ENCODE measurements at places on chromosomes 12 and 14.

DNA sequence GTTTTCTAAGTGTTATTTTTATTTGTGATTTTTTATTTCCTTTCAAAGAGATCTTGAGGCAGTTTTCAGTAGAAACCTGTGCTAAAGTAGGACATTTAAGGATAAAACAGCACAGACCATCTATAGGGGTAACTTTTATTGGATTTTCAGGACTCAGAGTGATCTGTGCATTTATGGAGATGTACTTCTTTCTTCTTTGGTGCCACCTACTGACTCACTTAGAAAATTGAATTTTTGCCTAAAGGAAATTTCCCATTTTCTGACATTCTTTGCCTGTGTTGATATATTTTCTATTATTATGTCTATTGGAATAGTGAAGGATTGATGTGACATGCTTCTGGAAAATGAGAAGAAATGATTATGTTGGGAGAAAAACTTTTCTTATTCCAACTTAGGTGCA lies 113.0 kb downstream of the UNC79 start:
- peak; percentile 1 for DNase-seq

DNA sequence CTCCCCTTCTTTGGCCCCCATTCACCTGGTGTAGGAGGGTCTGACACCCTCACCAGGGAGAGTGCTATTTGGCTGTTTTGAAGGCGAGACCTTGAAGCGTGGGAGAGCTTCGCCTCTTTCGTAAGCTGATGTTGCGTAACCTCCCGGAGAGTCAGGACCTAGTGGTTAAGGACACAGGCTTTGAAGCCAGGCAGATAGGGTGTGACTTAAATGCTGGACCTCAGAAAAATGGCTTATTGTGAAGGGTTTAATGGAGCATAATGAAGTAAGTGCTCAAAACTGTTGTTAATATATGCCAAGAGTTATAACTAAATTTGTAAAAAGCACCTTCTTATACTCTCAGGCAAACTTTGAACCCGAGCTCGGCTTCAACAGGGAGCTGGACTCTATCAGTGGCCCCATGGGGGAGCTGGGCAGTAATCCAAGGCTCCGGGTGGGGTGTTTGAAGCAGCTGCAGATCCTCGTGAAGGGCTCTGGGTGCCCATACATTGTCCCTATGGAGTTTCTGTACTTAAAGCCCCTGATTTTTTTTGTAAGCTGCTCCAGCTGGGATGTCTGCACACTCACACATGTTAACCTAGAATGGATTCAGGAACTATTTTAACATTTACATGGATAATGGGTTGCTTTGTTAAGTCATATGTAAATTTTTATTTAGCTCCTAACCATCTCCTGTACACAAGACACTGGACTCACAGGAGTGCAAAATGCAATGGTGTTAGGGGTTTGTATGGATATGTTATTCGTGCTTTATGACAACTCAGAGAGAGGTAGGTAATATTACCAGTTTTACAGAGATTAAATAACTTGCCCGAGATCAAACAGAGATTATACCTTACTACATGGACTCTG lies 26.0 kb downstream of the PPFIBP1 start:
- DNase-seq: peak; percentile 93

DNA sequence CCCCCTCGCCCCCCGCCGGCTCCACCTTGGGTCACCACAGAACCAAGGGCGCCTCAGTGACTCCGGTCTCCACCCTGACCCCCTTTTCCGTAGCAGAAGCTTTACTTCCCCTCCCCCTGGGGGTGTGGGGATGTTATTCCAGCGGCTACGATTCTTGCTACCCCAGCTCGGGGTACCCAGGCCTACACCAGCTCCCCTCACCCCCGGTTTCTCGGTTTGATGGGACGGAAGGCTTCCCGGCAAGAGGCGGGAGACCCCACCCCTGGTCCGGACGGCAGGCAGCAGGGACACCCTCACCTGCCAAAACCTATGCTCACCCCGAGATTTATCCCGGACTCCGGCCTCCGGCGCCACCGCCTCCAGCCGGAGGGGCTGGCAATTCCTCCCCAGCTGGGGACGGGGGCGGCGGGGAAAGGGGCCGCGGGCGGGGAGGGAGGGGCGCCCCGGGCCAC lies 619 bp downstream of the RAB15 start:
- no peak for DNase-seq

DNA sequence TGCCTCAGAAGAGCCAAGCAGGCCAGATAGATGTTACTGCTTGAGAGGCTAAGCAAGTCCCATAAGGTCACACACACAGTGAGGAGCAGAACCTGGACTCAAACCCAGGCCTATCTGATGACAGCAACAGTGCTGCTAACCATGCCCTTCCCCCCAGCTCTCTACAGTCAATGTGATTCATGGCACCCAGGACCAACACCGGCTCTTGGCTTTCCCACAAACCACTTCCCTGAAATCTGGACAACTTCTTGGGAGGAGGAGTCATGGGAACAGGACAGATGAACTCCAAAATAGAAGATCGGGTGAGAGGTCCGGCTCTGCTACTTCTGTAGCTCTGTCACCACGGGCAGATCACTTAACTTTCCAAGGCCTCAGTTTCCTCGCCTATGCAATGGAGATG lies 716 bp upstream of the PTGDR start:
- no peak for DNase-seq

- no peak for DNase-seq
These were observed 174.8 kb downstream of the LRIG3 start for GRCh38 chr12:58745348-58746125.

- DNase-seq: peak; percentile 91
These were observed 120.3 kb downstream of the FBXL14 start for GRCh38 chr12:1474041-1474573.

DNA sequence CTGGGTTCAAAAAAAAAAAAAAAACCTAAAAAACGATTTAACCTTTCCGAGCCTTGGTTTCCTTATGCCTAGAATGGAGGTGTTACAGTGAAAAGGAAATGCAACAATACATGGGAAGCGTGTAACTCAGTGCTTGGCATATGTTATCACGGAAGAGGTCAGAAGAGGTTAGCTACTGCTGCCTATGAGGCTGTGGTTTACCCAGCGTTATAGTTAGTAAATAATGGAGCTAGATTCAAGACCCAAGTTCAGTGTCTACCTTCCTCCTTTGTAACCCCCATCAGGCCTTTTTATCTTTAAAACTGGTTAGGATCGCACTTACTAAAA lies 839 bp downstream of the IFT43 start:
- DNase-seq: no peak

DNA sequence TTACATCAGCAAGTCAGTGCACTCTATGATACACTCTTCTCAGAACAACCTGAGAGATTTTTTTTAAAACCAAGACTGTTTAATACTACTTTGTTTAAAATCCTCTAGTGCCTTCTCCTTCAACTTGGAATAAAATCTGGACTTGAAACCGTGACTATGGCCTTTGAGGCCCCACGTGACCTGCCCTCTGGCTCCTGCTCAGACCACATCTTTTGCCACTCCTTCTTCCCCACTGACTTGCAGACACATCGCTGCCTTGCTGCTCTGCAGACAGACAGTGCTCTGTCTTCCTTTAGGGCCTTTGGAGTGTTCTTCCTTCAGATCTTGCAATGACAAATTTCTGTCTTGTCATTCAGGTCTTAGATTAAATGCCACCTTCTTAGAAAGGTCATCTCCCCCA lies 48.5 kb downstream of the TTC8 start:
- no peak for DNase-seq

GRCh38 chr14:106280876-106281275 lies 754.5 kb downstream of the TMEM121 start:
- DNase-seq: no peak

DNA sequence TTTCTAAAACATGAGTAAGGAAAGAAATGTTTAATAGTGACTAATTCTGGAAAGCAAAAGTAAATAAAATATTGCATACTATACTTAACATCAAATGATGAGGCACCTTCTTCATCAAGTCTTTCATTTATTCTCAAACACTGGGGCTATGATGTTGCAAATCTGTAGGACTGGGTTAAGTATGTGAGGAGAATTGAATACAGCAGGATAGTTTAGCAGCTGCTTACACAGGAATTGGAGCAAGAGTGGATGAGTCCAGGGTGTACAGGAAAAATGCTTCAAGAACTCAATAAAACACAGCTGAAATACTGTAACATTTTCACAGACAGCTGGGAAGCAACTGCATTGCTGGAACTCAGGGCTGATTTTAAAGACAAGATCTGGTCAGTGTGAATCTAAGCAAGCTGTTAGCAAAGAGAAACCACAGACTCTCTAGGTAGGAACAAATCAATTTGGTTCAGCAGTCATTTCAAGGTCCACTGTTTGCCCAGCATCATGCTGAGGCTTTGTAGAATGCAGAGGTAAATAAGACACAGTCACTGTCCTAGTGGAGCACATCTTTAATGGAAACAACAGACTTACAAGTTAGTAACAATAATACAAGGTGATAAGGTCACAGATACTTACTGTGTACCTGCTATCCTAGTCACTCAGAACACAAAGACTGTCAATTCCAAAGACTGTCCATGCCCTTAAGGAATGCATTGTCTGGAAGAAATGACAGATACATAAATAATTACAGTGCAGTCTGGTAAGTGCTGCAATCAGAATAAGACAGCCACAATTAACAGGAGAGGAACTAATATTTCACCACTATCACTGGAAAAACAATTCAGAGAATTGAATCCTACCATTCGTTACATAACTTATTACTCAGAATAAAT lies 96.8 kb upstream of the DACT1 start:
- no peak for DNase-seq

- no peak for DNase-seq
These were observed 5.3 kb downstream of the ASB2 start for GRCh38 chr14:93970965-93971634.

- no peak for DNase-seq
These were observed 16.3 kb downstream of the GLTP start for GRCh38 chr12:109863847-109864712.

- no peak for DNase-seq
These were observed 697 bp upstream of the DNAJC14 start for GRCh38 chr12:55829967-55830600.

DNA sequence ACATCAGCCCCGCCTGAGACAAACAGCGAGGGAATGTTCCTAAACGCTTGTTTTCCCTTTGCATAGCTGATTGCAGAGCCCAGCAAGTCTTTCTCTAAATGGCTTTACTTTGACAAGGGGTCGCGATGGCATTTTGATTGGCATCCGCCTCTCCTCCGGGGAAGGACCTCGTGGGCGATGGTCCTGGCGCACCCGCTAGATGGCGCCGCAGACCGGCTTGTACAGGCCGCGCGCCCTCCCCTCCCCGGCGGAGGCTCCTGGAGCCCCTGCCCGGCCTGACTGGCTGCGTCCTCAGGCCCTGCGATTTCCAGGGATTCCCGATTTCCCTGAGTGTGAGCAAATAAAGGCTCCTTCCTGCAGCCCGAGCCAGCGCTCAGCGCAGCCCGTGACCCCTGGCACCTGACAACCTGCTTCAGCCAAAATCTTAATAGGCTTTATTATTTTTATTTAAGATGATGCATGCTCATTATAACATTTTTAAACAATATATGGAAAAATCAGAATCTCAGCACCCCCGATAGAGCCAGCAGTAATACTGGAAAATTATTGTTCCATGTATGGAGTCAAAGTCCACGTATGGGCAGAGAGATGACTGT lies 468.3 kb downstream of the AACS start:
- no peak for DNase-seq

- no peak for DNase-seq
These were observed 57.4 kb downstream of the AACS start for GRCh38 chr12:125122668-125123067.

Data from AG09309 (cell line).